ENCODE measurements at places on chromosomes 2 and 18.

DNA sequence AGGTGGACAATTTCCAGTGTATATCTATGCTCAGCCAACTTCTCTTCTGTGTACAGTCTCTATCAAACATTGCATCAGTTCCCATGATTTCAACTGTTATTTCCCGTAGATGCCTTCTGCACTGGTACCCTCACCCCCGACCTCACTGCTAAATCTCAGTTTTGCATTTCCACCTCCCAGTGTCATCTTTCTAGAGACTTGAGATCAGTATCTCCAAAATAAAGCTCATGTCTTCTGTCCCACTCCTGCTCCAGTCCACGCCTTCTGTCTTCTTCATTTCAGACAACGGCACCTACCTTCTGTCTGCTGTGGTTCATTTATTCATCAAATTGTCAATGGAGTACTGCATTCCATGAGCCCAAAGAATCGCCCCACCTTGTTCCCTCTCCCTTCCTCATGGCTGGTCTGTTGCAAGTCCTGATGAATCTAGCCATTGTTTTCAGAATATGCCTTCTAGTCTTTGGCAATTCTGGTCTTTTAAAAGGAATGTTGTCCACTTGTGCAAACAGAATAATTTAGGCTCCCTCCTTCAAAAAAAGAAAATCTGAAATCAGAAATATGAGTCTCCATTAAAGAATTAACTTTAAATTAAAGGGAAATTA lies 23.3 kb upstream of the NPAS2 start:
- no peak for DNase-seq

DNA sequence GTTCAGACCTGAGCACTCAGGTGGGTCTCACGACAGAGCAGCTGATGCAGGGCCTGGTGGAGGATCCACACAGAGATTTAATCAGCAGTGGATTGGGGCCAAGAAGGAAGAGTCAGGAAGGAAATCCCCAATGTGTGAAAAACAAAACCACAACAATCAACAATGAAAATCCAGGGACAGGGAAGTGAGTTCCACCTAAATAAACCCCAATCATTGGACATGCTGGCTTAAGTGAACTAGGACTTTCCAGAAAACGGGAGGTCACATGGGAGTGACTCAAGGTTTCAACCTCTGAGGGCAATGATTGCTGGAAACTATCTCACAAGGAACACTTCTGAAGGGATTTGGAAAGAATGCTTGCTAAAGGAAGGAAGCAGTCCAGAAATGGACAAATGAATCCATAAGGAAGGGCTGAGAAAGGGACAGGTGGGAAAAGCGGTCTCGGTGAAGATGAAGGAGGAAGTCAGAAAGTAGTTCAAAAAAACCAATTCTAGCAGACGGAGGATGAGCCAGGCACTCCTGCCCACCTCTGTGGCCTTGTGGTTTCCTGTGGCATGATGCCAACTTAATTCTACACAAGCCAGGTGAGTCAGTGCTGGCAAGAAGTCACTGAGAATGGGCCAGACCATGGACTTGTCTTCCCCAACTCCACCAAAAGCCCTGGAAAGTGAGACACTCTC lies 15.4 kb upstream of the XDH start:
- no peak for DNase-seq

- no peak for DNase-seq
Measured at GRCh38 chr2:209547726-209548125, 123.9 kb downstream of the MAP2 start.

DNA sequence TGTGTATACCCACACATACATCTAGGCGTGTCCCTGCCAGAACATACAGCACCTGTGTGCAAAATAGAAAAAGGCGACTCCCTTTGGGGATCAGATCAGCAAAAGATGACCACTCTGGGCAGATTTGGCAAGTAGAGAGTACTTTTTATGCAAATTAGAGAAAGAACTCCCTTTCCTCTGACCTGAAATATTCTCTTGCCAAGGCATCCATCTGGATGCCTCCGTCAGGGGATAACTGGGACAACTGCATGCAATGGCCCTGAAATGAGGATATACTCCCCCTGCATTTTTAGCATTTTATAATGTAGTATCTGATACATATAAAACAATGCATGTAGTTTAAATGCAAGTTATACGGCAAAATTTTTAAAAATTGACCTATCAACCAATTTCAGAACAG lies 247.7 kb downstream of the ICOS start:
- DNase-seq, result no peak

DNA sequence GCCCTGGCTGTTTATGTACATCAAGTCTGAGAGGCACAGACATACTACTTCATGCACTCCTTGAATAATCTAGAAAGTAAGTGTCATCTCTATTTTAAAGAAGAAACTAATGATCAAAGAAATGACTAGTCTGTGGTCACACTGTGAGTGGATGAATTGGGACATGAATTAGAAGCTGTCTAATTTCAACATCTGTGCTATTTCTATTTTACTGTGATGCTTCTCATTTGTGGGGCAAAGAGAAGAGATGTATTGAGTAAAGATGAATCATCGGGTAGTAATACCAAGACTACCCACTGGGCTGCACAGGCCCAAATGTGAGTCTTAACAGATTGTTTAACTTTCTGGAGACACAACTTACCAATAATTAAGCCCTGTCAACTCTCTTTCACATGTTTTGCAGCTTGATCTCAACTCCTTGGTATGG lies 42.4 kb upstream of the MTIF2 start:
- DNase-seq, result no peak

DNA sequence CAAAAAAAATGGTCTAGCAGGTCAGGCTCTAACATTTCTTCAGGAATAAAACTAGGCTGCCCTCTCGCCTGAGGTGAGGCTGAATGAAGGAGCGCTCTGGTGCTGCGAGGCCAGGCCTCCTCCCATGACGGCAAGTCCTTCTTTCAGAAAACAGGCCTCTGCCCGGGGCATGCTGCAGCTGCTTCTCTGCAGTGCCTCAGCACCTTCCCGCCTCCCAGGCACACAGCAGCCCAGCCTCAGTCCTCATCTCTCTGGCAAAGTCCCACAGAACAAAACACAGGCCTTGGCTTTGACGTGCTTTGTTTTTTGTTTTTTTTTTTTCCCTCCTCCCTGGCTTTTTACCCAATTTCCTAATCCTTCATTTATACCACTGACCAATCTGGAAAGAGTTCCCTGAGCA lies 74.8 kb downstream of the BCL11A start:
- no peak for DNase-seq

DNA sequence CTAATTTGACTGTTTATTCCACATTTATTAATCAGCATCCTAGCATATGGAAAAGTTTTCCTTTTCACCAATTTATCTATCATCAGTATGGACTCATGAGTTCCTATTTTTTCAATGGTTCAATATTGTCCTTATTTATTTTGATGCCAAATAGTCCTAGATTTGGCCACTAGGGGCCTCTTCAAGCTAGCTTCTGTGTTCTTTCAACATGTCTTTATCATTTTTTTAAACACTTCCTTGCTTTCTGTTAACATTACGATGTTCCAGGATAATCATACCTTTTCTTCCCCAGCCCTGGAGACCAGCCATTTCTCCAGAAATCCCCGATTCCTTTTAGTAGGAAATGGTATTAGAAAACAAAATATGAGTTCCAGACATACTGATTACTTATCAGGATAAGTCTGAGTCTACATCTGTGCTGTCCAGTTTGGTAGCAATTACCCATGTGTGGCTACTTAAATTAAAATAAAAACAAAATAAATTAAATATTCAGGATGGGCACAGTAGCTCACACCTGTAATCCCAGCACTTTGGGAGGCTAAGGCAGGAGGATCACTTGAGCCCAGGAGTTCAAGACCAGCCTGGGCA lies 70.6 kb downstream of the RPE start:
- DNase-seq, result no peak

- DNase-seq, result no peak
Measured at GRCh38 chr2:65264821-65265670, 37.4 kb downstream of the ACTR2 start.

GRCh38 chr2:144796164-144796563 lies 276.2 kb upstream of the ZEB2 start:
- DNase-seq, result no peak

DNA sequence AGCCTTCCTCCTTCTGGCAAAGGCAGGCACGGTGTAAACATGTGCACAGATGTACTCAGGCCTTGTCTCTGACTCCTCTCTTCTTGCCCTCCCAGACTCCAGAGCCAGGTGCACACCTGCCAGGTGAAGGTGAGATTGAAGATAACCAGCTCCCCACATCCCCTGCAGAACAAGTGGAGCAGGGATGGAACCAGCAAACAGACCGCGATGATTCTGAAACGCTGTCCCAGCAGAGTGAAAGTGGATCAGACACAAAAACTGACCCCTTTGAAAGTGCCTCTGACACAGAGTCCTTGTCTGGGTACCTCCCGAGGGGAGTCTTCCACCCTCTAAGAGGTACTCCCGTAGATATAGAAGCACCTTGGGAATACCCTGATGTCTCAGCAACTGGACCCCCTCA lies 77.2 kb downstream of the ARHGEF4 start:
- DNase-seq, result no peak

GRCh38 chr2:241399941-241400922 lies 44.1 kb downstream of the FARP2 start:
- DNase-seq, result no peak

DNA sequence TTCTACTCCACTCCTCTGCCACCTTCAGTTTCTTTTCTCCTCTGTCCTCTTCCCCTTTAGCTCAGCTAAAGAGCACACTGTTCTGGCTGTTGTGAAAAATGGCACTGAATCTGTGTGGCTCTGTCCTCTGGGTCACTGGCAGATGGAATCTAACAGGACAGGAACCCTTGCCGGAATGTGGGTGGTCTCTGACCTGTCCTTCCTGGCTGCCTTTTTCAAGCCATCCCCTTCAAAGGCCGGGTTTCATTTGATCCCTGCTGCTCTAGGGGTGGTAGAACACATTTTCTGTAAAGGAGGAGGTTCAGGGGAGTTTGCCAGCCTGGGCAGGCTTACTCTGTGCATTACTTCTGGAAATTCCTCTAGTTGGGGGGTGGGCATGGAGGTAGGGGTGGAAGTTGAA lies 29.9 kb downstream of the MTCL1 start:
- no peak for DNase-seq

GRCh38 chr18:11801573-11801972 lies 49.6 kb upstream of the CHMP1B start:
- no peak for DNase-seq

DNA sequence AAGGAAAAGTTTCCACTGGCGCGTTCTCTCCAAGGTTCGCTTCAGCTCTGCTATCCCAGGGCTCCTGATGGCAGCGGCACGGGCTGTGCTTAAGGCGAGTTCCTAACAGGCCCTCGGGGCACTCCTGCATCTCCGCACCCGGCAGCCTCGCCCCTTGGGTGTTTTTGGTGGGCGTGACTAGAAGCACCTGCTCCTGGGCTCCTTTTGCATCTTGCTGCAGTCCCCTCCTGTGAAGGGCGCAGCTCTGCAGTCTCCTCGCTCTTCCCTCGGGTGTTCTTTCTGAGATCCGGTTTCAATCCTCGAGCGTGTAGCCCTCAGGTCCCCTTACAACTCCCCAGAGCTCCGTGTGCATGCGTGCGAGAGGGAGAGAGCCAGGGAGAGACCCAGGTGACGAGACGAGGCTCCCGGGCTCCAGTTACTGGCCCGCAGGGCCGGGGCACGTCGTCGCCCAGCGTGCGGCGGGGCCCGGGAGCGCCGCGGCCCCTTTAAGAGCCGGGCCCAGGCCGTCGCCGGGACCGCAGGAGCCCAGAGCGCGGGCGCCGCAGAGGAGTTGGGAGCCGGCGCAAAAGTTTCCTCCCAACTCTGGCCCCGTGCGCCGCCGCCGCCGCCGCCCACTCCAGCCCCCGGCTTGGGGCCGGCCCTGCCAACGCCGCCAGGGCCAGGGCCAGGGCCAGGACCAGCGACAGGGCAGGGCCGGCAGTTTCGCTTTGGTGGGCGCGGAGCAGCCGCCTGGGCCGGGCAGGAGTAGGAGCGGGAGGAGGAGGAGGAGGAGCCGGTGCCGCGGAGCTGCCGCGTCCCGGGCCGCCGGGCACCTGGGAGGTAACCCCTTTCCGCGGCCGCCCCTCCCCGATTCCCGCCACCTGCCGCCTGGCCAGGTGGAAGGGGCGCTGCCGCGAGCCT lies at the start of gene PARD3B:
Gene PARD3B, plus strand, starts transcription at position 515 of the 900 bp plus-strand sequence. CDS start 525 bp downstream, outside the sequence.
- no peak for DNase-seq

GRCh38 chr2:46390036-46390435 lies 89.3 kb upstream of the TMEM247 start:
- DNase-seq, result no peak

DNA sequence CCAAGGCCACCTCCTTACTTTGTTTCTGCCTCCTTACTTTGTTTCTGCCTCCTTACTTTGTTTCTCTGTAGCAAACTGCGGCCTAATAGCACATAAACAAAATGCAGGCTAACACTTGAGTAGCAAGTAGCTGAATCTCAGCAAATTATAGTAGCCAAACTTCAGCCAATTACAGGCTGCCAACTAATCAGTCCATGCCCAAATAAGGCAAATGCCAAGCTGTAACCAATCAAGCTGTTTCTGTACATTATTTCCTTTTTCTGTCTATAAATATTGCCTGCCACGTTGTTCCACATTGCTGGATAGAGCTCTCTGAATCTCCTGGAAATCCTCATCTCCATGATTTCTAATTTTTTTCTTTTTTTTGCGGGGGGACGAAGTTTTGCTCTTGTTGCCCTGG lies 28.7 kb upstream of the FRZB start:
- no peak for DNase-seq

- DNase-seq, result no peak
Measured at GRCh38 chr2:158726911-158727592, 68.1 kb upstream of the DAPL1 start.

- no peak for DNase-seq
Measured at GRCh38 chr2:229996320-229996719, 72.4 kb downstream of the SLC16A14 start.

GRCh38 chr2:170339750-170340692 lies 162.1 kb downstream of the MYO3B start:
- no peak for DNase-seq

- DNase-seq, result no peak
Measured at GRCh38 chr2:85394976-85395375, 15.2 kb downstream of the CAPG start.

DNA sequence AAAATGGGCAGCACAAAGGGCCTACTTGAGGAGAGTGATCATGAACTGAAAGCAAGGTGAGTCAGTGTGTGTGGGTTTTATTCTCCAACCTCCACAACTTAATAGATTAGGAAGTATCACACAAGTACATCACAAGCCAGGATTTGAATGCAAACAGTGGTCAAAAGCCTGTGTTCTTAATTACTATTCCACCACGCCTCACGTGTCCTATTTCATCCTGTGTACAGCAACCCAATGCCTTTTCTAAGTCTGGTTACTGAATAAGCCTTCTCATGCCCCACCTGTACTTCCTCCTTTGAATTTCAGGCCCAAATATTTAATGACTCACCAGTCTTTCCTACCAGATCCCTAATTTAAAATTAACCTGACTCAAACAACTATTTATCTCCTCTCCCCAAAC lies 755.7 kb upstream of the SLC8A1 start:
- no peak for DNase-seq

- no peak for DNase-seq
Measured at GRCh38 chr18:70870292-70870691, 581.4 kb downstream of the SOCS6 start.

- no peak for DNase-seq
Measured at GRCh38 chr2:222451224-222451674, 26.9 kb downstream of the SGPP2 start.

- no peak for DNase-seq
Measured at GRCh38 chr2:239921843-239922242, 103.3 kb downstream of the NDUFA10 start.

- DNase-seq, result no peak
Measured at GRCh38 chr2:106644623-106645022, 157.5 kb downstream of the CD8B2 start.
